ENCODE measurements at places on chromosomes 16 and 17.

DNA sequence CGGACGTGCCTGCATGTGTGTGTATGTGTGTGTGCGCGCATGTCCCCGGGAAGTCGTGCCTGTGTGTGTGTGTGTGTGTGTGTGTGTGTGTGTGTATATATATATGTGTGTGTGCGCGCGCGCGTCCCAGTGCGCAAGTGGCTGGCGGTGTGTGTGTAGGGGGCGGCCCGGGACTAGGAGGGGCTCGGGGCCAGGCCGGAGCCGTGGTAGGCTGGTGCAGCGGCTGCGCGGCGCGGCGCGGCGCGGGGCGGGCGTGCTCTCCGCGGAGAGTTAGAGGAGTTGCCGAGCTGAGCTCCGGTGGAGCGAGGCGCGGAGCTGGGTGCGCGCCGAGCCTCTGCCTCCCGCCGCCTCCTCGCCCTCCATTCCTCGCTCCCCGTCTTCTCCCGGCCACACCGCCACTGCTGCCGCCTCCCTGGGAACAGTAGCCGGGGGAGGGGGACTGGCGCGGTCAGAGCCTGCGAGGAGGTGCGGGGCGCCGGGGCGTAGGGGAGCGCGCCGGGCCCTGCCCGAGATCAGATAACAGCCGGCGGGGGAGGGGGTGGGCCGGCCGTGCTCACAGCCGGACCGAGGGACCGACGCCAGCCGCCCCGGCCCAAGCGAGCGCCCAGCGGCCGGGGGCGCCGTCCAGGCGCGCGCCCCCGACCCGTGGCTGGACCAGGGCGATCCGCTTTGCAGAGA is at the start of gene KCNJ12:
Gene KCNJ12, plus strand, starts transcription at position 277 of the 678 bp plus-strand sequence. CDS start 38,986 bp downstream, outside the sequence.
- DNase-seq = no peak

DNA sequence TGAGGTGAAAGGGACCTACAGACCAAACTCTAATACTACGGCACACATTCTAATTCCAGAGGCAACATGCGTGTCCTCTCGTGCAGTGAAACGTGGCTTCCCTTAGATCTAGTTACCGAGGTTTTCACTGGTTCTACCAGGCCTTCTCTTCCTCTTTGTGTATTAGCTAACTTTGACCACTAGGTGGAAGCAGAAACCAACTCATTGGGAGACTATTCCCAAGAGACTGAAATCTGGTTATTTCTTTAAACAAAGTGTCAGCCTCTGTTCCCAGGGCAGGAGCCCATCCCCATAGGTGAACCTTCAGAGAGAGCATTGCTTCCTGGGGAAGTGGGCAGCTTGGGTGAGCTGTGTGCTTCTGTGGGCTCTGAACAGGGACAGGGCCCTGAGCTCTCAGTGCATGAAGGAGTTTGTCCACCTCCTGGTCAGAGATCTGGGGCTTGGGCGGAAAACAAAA is 19.7 kb upstream of the RCVRN start:
- DNase-seq = peak; percentile 57

DNA sequence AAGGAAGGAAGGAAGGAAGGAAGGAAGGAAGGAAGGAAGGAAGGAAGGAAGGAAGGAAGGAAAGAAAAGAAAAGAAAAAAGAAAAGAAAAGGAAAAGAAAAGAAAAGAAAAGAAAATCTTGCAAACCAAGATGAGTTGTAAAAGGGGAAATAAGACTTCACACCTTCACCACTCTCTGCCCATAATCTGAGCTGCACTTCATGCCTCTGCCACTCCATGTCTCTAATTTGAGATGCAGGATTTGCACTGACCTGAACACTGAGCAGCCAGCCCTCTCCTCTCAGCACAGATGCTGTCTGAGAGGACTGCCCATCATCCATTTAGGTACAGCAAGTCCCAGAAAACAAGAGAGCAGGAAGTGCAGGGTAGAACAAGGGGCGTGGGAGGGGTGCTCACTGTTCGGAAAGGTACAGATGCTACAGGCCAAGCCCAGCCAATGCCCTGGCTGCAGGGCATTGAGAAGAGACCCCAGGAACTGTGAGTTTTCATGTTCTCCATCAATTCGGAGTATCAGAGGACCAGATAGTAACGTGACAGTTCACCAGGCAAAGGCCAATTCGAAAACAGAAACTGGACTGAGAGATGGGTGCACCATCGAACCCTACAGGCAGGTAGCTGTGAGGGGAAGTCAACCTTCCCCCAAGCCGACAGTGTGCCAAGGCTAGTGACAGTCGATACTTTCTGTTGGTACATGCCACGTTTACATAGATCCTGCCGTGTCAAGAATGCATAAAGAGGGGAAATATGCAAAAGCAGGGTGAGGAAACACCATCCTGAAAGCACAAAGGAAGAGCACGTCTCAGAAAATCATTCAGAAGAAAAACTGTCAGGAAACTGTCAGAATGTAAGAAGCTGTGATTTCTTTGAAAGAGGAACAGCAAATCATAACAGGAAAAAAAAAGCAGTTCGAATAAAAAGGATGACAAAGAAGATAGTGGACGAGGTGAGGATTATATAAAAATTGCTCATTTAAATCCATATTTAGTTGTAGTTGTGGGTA is 142.0 kb upstream of the RCVRN start:
- no peak for DNase-seq

GRCh38 chr16:58024486-58025350 is 836 bp upstream of the MMP15 start:
- no peak for DNase-seq

- peak; percentile 6 for DNase-seq
Observed at GRCh38 chr17:71760062-71760720, 360.6 kb upstream of the SOX9 start.

Measured in LHCN-M2 (cell line).